Neural crest cell (in vitro differentiated cells): ENCODE measurements at places on chromosomes 2 and 18.

DNA sequence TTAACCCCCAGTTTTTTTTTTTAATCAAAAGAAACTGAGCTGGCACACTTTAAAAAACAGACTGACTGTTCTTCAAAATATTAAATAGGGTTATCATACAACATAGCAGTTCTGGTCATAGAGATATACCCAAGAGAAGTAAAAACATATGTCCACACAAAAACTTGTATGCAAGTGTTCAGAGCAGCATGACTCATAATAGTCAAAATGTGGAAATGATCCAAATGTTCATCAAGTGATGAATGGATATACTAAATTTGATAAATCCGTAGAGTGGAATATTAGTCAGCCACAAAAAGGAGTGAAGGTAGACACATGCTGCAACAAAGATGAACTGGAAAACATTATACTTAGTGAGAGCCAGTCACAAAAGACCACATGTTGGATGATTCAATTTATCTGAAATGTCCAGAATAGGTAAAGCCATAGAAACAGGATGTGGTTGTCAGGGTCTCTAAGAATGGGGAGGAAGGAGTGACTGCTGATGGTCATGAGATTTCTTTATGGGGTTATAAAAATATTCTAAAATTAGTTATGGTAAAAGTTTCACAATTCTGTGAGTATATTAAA is 5.1 kb downstream of the SMIM21 start:
- DNase-seq = no peak

DNA sequence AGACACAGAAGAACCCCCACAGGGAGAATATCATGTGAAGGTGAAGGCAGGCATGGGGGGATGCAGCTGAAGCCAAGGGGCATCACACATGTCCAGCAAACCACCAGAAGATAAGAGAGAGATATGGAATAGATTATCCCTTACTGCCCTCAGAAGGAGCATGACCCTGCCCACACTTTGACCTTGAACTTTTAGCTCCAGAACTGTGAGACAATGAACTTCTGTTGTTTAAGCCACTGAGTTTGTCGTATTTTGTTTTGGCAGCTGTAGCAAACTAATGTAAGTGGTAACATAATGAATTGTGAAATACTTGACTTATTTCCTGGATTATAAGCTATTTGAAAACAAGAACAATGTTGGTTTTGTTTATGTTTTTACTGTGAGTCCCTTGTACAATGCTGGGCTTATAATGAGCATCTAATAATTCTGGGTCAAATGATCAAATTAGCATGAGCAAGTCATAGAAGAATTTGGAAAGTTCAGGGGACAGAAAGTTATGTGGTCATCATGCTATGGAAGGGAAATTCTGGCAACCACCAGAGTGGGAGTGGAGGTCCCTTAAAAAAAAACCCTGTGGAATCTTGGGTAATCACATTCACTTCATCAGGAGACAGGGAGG is 541.0 kb upstream of the KLHL29 start:
- no peak for DNase-seq

DNA sequence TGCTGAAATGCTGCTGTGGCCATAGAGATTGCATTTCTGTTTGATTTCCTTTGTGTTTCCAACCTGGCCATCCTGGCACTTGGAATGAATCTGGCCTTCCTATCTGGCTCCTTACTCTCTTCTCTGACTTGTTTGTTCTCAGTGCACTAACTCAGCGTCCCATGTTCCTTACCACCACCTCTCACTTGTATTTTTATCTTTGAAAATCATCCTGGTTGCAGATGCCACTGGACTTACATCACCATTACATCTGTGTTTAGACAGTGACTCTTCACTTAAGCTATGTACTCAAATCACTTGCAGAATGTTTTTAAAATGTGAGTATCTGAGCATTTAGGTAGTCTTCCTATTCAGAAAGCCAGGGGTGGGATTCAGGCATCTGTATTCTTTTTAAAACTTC is 239.5 kb downstream of the WDR7 start:
- no peak for DNase-seq

- DNase-seq = no peak
Observed at GRCh38 chr2:45616658-45617411, 5.8 kb upstream of the SRBD1 start.

GRCh38 chr2:170276056-170276455 is 98.1 kb downstream of the MYO3B start:
- DNase-seq = no peak

GRCh38 chr18:73670524-73670923 is 477.1 kb downstream of the FBXO15 start:
- no peak for DNase-seq

DNA sequence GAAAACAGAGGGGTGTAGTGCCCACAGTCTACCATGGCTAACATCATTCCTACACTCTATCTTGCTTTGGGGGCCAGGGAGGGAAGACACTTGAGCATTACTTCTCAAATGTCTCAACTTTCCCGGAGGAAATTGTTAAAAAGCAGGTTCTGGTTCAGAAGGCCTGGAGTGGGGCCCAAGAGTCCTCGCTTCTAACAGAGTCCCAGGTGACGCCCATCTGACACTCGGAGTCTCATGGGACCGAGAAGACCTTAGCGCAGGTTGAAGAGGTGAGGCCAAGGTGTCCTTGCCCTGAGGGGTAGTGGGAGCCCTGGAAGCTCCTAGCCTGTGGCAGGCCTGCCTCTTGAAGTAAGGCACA is 40.1 kb downstream of the ZFP36L2 start:
- DNase-seq = no peak

- DNase-seq = no peak
Observed at GRCh38 chr2:36663851-36664695, 32.4 kb upstream of the VIT start.

DNA sequence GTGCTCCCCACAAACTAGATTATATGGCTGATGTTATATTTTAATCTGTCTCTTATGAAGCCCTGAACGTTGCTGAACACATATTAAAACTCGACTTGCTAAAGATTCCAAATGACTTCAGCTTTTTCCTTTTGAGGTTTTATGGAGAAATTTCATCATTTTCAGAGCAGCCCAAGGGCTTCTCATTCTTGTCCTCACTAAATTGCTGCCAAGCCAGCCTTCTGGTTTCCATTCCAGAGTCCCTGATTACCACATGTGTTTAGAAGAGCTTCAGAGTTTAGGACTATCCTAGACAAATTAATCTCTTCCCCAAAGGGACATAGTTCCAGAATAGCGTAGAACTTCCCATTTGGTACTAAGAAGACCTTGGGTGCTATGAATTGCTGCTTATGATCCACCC is 77.8 kb upstream of the CCDC195 start:
- DNase-seq = no peak

DNA sequence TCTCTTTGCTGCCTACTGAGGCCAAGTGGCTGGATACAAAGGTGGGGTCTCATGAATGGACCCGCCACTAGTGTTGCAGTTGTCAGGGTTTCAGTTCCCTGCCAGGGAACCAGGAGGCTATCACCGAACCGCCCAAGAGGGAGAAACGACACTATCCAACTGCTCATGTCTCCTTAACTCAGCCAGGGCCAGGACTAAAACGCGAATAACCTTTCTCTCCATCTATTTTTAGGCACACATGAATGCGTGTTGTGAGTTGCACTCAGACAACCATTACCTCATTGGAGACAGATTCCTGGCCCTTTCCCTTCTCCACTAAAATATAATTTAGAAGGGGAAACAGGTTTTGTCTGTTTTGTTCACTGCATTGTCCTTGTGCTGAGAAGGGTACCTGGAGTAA is 559.5 kb downstream of the SOCS6 start:
- DNase-seq = no peak

DNA sequence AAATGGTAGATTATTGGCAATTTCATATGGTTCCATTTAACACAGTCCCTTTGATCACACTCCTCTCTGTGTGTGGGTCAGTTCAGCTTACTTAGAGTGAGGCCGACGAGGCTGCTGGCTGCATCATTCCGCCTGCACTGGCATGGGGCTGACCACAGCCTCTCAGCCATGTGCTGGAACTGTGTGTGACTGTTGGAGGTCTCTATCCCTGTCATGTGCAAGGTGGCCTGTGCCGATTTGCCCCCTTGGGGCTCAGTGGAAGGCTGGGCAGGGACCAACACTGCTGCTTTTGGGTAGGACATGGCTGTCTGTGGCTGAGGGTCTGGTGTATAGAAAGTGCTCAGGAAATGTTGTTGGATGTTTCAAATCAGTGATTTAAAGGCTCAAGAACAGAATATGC is 454.0 kb upstream of the HS6ST1 start:
- no peak for DNase-seq

- DNase-seq = no peak
Observed at GRCh38 chr2:206814498-206814897, 49.1 kb downstream of the FASTKD2 start.

GRCh38 chr2:12754643-12755042 is 37.9 kb downstream of the TRIB2 start:
- no peak for DNase-seq

GRCh38 chr2:231988179-231988866 is 26.8 kb downstream of the DIS3L2 start:
- no peak for DNase-seq

GRCh38 chr18:579238-579637 is 942 bp upstream of the CETN1 start:
- DNase-seq = no peak

- no peak for DNase-seq
Observed at GRCh38 chr2:48912110-48912509, 156.6 kb upstream of the LHCGR start.

- no peak for DNase-seq
Observed at GRCh38 chr2:128642316-128642715, 323.6 kb upstream of the HS6ST1 start.

DNA sequence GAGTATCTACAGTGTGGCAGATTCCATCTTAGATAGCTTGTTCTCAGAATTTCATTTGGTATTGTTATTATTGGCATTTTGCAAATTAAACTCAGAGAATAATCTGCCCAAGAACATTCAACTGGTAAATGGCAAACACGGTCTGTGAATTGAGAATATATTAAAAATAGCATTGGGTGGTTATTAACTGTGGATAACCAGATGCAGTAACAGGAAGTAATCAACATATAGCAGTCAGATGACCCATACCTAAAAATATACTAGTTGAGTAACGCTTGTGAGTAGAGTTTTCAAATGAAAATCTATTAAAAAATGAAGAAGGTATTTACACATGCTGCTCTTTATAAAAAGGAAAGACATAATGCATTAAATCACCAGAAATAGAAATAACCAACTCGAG is 129.5 kb downstream of the ZNF804A start:
- DNase-seq = no peak

DNA sequence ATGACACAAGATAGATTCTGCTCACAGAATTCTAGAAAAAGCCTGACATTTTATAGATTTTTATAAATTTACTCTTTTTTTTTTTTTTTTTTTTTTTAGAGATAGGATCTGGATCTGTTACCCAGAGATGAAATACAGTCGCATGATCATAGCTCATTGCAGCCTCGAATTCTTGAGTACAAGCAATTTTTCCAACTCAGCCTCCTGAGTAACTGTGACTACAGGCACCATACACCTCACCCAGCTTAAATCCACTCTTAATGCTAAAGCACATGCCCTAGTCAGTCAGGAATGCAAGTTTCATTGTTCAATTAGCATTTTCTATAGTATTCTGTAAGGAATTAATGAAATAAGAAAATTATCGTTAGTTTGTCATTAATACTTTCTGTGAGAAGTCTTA is 32.1 kb upstream of the WDR75 start:
- DNase-seq = no peak

DNA sequence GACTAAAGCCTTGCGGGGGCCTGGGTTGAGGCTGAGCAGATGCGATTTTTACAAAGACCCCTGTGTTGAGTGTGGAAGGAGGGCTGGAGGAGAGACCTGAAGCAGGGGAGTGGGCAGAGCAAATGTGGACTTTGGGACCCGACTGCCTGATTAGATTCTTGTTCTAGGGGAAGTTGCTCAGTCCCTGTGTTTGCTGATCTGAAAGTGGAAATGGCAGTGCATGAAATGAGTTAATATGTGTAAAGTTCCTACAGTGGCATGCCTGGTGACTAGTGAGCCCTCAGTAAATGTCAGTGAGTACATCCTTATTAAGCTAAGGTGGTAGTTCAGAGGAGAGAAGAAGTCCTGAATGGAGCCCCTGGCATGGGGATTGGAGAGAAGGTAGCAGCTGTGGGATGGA is 52.3 kb downstream of the ARMC9 start:
- no peak for DNase-seq

DNA sequence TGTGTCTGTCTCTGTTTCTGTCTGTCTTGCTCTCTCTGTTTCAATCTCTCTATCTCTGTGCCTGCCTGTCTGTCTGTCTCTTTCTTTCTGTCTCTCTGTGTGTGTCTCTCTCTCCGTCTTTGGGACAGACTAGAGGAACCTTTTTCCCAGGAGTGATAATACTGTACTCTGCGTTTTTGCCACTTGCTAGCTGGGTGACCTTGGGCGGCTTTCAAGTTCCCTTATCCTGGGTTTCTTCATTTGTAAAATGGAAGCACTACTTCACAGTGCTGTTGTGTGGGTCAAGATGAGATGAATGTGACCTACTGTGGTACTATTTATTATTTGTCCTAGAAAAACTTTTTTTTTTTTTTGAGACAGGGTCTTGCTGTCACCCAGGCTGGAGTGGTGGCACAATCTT is 42.4 kb downstream of the HPCAL1 start:
- DNase-seq = no peak

GRCh38 chr18:35344736-35345459 is 678 bp upstream of the ZNF24 start:
- DNase-seq = no peak

DNA sequence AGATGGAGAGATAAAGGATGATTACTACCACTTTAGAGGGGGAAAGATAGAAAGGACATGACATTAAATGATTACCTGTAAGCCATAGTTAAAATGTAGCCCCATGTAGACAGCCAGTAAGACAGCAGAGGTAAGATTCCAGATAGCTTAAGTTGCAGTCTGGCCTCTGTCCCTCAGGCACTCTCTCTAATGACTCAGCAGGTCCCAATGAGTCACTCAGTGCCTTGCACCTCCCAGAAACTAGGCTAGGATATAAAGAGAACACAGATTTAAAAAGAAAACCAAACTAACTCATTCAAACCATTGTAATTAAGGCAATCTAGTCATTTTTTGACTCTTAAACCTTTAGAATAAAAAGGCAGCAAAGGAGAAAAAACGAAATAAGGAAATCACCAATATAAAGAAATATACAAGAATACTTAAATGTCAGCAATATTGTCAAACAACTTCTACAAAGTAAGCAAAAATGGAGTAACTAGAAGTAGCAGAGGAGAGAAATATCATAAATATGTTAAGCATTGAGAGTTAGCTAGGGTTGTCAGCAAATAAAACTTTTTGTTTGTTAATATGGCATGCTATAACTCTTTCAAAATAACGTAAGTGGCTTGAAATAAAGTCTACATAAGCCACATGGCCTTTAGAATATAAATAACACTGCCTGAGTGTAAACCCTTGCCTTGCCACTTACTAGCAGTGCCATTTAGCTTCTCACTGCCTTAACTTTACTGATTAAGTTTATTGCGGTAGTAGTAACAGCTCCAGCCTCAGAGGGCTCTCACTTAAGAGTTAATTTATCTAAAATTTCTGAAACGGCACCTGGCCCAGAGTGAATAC is 48.5 kb downstream of the SOCS6 start:
- DNase-seq = no peak

DNA sequence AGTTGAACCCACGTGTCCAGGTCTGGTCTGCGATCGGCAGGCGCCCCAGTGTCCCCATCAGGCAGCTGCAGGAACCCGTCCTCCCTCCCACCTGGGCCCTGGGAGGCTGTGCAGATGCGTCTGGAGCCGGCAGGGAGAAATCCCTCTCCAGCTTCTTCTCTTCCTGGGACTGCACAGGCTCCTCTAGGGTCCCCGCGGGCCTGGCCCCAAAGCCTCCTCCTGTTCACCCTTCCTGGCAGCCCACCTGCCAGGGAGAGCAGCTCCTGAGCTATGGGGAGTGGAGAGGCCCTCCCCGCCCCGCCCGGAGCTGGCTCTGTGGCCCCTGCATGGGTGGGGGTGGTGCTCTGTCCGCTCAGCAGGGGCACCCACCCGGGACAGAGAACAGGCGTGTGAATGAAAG is 179.2 kb upstream of the ALKAL2 start:
- DNase-seq = no peak
